Pancreas (tissue), 10 donors: ENCODE measurements at places on chromosomes 4 and X. TPM values are rescaled to one million over a fixed set of nuclear protein-coding genes. Genes with fewer than 3 reads are reported as not detected.
A peak's percentile ranks its signal among the peaks of the same experiment; 100 is the strongest.

DNA sequence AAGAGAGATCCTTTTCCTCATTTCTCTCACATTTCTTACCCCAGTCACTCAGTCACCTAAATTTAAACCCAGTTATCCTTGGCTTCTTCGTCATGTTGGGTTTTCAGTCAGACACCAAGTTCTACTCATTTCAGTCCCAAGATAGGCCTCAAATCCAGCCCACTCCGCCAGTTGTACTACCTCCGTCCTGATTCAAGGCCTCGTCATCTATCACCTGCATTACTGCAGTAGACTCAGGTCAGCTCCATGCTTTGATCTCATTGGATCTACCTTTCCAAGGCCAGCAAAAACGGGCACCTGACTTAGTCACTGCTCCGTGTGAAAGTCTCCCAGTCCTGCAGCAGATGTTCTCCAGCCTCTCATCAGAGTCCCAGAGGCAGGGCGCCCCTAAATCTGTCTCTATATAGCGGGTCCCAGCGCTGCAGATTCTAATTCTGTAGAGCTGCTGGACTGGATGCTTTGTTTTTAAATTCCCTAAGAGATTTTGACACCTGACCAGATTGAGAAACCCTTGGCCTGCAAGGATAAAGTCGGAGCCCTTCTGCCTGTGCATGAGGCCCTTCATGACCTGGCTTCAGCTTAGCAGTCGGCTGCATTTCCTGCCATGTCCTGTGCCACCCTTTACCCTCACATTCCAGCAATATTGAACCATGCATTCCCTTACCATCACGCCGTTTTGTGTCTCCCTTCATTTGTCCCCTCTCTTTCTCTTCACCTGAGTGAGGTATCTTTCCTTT is 53.7 kb downstream of the ZFX start:
- H3K27ac ChIP-seq: no peak overlapping the region
- no peak for DNase-seq
- H3K4me1 ChIP-seq: peaks cover 36% of the 10 kb centered on the region
- H3K4me3 ChIP-seq: no peak overlapping the region
- H3K36me3 ChIP-seq: no peaks in the 10 kb centered on the region
- no peaks in the 10 kb centered on the region for H3K27me3 ChIP-seq

DNA sequence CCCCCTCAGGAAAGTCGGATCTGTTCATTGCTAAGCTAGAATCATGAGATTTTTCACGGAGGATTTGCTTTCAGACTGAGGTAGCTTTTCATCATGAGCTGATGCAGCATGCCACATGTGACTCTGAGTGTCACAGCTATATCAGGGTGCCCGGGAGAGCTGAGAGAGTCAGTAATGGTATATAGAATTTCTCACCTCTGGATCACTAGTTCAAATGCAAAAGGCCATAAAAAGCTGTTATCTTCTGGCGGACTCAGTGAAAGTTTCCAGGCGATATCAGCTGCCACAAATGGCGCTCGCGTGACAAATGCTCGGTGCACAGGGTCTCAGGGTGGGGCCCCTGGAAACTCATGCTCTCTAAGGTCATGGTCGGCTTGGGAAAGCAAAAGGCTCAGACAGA is 150.1 kb downstream of the DHX15 start:
- no peak overlapping the region for H3K27ac ChIP-seq
- H3K36me3 ChIP-seq: no peaks in the 10 kb centered on the region
- no peak overlapping the region for H3K4me3 ChIP-seq
- H3K4me1 ChIP-seq: no peaks in the 10 kb centered on the region
- no peaks in the 10 kb centered on the region for H3K27me3 ChIP-seq
- DNase-seq: no peak

- H3K4me1 ChIP-seq: no peaks in the 10 kb centered on the region
- H3K36me3 ChIP-seq: no peaks in the 10 kb centered on the region
- DNase-seq: no peak
- no peaks in the 10 kb centered on the region for H3K27me3 ChIP-seq
- H3K27ac ChIP-seq: no peak overlapping the region
- no peak overlapping the region for H3K4me3 ChIP-seq
Observed at GRCh38 chrX:1231850-1232465, 19.5 kb upstream of the CRLF2 start.

GABRE gene
- 51.4 TPM for polyA plus RNA-seq

SPOCK3 gene
- polyA plus RNA-seq: 0.30 TPM

GRCh38 chr4:105990933-105991332 is 95.7 kb downstream of the NPNT start:
- no peaks in the 10 kb centered on the region for H3K4me1 ChIP-seq
- peak overlapping the region; percentile 11 for H3K27ac ChIP-seq
- H3K36me3 ChIP-seq: no peaks in the 10 kb centered on the region
- H3K4me3 ChIP-seq: no peak overlapping the region
- DNase-seq: peak; percentile 79

SMPX gene
- polyA plus RNA-seq: not detected

DNA sequence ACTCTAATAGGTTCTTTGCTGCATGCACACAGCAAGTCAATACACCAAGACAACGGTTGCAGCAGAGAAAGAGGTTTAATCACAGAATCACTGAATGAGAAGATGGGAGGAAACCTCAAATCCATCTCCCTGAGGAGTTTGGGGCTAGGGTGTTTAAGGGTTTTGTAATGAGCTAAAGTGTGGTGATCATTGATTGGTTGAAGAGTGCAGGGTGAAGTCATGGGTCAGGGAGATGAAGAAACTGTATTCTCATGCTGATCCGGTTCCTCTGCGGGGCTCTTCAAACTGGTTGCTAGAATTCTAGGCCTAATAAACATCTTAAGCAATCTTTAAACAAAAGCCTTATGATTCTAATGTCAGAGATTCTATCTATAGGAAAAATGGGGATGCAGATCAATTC is 432.5 kb upstream of the FAM47C start:
- H3K27ac ChIP-seq: no peak overlapping the region
- H3K36me3 ChIP-seq: no peaks in the 10 kb centered on the region
- H3K27me3 ChIP-seq: peaks cover 8% of the 10 kb centered on the region
- no peak for DNase-seq
- no peak overlapping the region for H3K4me3 ChIP-seq

CYP4V2 gene
- 25.6 TPM for polyA plus RNA-seq

GRCh38 chrX:119479845-119480244 is 11.6 kb downstream of the SLC25A5 start:
- H3K27ac ChIP-seq: no peak overlapping the region
- H3K36me3 ChIP-seq: no peaks in the 10 kb centered on the region
- no peak for DNase-seq
- H3K4me1 ChIP-seq: peaks cover 16% of the 10 kb centered on the region

DNA sequence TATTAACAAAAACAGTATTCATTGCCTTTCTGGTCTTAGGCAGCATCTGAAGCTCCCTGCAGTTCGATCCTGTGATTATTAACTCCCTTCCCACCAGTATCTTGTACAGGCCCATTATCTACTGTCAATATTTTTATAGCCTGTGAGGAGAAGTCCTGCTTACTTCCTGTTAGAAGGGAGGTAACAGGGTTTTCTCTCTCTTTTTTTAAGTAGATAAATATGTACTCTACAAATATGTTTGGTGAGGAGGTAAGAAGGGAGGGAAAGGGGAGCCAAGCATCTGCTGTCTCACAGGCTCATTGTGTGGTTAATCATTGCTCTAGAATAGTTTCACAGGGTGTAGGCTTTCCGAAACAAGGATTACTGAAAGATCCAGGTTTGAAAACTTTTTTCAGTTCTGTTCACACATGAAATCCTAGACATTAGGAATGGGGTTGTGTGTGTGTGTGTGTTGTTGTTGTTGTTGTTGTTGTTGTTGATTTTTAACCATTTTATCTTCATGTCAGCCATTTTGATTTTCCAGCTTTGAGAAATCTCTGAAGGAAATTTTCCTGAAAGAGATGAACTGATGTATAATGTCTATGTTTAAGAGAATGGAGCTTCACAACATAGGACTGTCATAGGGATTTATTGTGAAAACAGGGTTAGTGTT is 14.2 kb downstream of the ATOH1 start:
- no peak for DNase-seq
- peaks cover 8% of the 10 kb centered on the region for H3K4me1 ChIP-seq
- H3K27me3 ChIP-seq: no peaks in the 10 kb centered on the region
- no peak overlapping the region for H3K4me3 ChIP-seq
- no peak overlapping the region for H3K27ac ChIP-seq

RBM47 gene
- 18.0 TPM for polyA plus RNA-seq

- H3K27ac ChIP-seq: no peak overlapping the region
- no peaks in the 10 kb centered on the region for H3K4me1 ChIP-seq
- H3K4me3 ChIP-seq: no peak overlapping the region
- no peak for DNase-seq
- no peaks in the 10 kb centered on the region for H3K36me3 ChIP-seq
- H3K27me3 ChIP-seq: peaks cover 2% of the 10 kb centered on the region
Observed at GRCh38 chrX:137387646-137388045, 178.3 kb upstream of the ZIC3 start.

GRCh38 chr4:106495476-106495875 is 126.9 kb upstream of the GIMD1 start:
- no peak overlapping the region for H3K4me3 ChIP-seq
- no peak overlapping the region for H3K27ac ChIP-seq
- no peaks in the 10 kb centered on the region for H3K36me3 ChIP-seq
- H3K4me1 ChIP-seq: no peaks in the 10 kb centered on the region
- no peak for DNase-seq

- H3K4me1 ChIP-seq: no peaks in the 10 kb centered on the region
- no peak for DNase-seq
- H3K27me3 ChIP-seq: no peaks in the 10 kb centered on the region
- no peaks in the 10 kb centered on the region for H3K36me3 ChIP-seq
- no peak overlapping the region for H3K27ac ChIP-seq
Observed at GRCh38 chr4:126513596-126513995, 1119.2 kb upstream of the INTU start.

GRIPAP1 gene
- polyA plus RNA-seq: 32.7 TPM

TCEAL9 gene
- 71.8 TPM for polyA plus RNA-seq

HSFX2 gene
- 1.3 TPM for polyA plus RNA-seq
